Esophagus squamous epithelium (tissue), 5 donors: ENCODE measurements at places on chromosomes 1 and 21. TPM values are rescaled to one million over a fixed set of nuclear protein-coding genes. Genes with fewer than 3 reads are reported as not detected.

DNA sequence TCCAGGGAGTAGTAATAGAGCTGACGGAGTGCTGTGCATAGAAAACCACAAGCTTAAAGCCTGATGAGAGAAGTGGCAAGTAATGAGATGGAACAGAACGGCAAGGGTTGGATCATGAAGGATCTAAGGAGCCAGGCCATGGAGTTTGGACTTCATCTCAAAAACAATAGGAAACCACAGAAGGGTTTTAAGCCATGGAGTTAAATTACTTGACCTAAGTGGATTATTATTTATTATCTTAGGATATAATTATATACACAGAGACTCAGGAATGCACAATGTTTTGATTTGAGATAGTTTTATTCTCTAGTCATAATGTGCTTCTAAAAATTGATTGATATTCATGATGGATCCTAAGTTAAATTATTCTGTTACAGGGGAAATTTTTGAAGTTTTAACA lies 242.4 kb downstream of the PLPP3 start:
- H3K27ac ChIP-seq, result no peak overlapping the region
- no peaks in the 10 kb centered on the region for H3K4me1 ChIP-seq
- DNase-seq, result no peak
- H3K36me3 ChIP-seq, result no peaks in the 10 kb centered on the region
- no peaks in the 10 kb centered on the region for H3K27me3 ChIP-seq
- H3K4me3 ChIP-seq, result no peak overlapping the region

DNA sequence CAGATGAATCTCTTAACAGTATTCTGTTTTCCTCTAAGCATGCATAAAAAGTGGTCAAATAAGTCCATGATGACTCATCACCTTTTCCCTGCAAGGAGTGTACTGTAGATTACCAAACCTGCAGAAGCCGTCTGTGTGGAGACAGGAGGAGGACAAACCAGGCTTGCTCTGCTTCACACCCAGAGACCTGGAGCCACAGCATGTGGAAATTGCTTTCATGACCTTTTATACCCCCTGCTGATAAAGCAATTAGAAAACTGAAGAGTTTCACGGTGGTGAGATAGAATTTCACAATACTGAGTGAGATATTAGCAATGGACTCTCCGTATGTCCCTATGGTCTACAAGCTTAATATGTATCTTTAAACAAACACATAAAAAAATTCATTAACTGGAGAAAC lies 9.4 kb downstream of the CORT start:
- H3K27me3 ChIP-seq, result no peaks in the 10 kb centered on the region
- peaks cover 16% of the 10 kb centered on the region for H3K36me3 ChIP-seq
- peak overlapping the region; percentile 74 for H3K27ac ChIP-seq
- no peak overlapping the region for H3K4me3 ChIP-seq

GRCh38 chr1:209989525-209989924 lies 51.5 kb downstream of the SYT14 start:
- H3K27me3 ChIP-seq, result no peaks in the 10 kb centered on the region
- no peaks in the 10 kb centered on the region for H3K36me3 ChIP-seq
- no peaks in the 10 kb centered on the region for H3K4me1 ChIP-seq

- H3K27me3 ChIP-seq, result no peaks in the 10 kb centered on the region
- H3K4me3 ChIP-seq, result no peak overlapping the region
- H3K27ac ChIP-seq, result no peak overlapping the region
- DNase-seq, result no peak
These were observed 59.6 kb downstream of the RPS6KC1 start for GRCh38 chr1:213110349-213111300.

GRCh38 chr1:165408518-165408917 lies 36.4 kb downstream of the RXRG start:
- H3K36me3 ChIP-seq, result no peaks in the 10 kb centered on the region
- no peaks in the 10 kb centered on the region for H3K4me1 ChIP-seq
- H3K27me3 ChIP-seq, result no peaks in the 10 kb centered on the region
- DNase-seq, result no peak
- H3K4me3 ChIP-seq, result no peak overlapping the region

DNA sequence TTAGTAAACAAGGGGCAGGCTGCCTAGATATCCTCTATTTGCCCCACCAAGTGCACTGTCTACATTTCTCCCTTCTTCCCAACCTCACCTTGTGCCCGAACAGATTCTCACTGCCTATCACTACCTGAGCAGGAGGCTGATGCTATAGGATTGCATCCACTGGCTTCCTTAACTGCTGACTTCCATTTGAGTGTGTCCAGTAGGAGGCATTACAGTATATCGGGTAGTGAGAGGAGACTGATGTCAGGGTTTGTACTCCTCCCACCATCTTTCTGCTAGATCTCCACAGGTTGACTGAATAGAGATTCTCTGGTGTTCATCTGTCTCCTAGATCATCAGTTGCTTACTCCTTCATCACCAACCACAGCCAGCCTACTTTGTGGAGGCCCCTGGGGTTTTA lies 796.3 kb downstream of the LRRIQ3 start:
- H3K4me3 ChIP-seq, result no peak overlapping the region
- no peaks in the 10 kb centered on the region for H3K4me1 ChIP-seq
- no peaks in the 10 kb centered on the region for H3K27me3 ChIP-seq
- H3K27ac ChIP-seq, result no peak overlapping the region
- no peak for DNase-seq

DNA sequence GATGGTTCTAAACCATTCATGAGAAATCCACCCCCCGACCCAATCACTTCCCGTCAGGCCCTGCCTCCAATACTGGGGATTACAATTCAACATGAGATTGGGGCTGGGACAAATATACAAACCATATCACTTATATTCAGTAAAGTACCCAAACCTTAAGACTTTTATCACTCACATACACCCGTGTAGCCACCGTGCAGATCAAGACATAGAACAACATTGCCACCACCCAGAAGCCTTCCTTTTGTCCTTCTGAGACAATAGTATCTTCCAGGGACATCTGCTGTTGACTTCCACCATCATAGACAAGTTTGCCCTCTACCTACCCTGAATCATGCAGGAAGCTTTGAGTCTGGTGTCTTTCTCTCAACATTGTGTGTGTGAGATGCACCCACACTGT lies 37.5 kb downstream of the CLIC6 start:
- H3K4me1 ChIP-seq, result peaks cover 24% of the 10 kb centered on the region
- H3K4me3 ChIP-seq, result no peak overlapping the region
- no peak overlapping the region for H3K27ac ChIP-seq
- no peaks in the 10 kb centered on the region for H3K36me3 ChIP-seq
- no peaks in the 10 kb centered on the region for H3K27me3 ChIP-seq

DNA sequence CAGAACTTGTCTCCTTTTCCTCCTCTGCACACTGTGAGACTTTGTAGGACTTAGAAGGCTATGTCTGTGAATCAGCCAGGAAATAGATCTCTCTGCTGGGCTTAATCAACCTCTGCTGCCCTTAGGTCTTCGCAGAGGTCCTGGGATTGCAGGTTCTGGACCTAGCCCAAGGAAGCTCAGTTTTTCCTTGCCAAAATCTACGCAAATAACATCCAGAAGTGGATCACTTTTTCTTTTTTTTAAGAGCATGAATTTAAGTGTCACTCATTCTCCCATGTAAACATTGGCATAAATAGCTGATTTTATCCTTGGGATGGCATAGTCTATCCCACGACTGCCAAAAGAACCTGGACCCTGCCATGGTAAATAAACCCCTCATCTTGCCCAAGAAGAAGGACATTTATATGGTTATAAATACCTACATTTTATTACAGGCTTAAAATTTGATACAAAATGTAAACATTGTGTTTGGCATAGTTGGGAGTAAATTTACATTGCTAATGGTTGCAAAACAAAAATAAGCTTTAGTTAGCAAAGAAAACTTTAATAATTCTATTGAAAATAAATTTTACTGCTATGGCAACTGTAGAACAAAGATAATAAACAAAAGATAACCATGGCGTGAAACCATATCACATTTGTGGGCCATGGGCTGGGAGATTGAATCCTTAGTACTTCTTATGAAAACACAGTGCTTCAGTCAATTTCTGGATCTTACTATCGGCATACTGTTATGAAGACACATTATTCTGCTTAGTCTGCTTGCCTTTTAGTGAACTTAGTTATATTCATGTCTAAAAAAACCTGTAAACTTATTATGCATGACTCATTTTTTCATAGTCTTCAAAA lies 24.5 kb upstream of the DISC1 start:
- H3K36me3 ChIP-seq, result no peaks in the 10 kb centered on the region
- no peak for DNase-seq
- no peak overlapping the region for H3K27ac ChIP-seq
- no peaks in the 10 kb centered on the region for H3K27me3 ChIP-seq

DNA sequence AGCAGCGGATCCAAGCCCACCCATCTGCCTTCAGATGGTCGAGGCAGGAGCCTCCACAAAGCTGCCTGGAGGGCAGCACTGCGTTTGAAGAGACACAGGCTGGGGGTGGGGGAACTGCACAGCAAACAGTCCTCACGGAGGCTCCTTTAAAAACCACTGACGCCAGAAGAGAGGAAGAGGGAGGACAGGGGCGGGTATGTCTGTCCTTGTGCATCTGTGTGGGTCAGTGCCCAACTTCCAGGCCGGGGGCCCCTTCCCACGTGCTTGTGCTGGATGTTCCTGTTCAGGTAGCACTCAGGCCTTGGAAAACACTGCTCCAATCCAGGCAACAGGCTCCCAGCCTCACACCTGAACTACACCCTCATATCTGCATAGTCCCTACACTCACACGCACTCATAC lies 7.7 kb downstream of the AHDC1 start:
- H3K4me1 ChIP-seq, result peaks cover 100% of the 10 kb centered on the region

DNA sequence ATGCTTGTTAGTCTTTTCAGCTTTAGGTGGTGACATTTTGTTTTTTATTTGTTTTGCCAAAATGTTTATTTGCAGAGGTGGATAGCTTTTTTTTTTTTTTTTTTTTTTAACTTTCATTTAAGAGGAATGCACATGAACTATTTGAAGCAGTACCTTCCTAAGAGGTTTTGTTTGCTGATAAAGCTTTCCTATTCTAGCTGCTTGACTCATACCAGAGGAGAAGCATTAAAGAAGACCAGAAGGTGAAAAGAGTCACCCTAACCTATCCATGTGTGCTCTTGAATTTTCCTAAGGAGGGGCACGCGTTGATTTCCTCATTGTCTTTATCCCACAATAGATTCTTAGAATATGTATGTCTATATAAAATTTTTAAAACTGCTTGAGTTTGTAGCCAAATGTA lies 57.7 kb downstream of the PRDM2 start:
- peaks cover 100% of the 10 kb centered on the region for H3K4me1 ChIP-seq
- peak overlapping the region; percentile 57 for H3K27ac ChIP-seq
- no peak overlapping the region for H3K4me3 ChIP-seq
- no peaks in the 10 kb centered on the region for H3K27me3 ChIP-seq

DNA sequence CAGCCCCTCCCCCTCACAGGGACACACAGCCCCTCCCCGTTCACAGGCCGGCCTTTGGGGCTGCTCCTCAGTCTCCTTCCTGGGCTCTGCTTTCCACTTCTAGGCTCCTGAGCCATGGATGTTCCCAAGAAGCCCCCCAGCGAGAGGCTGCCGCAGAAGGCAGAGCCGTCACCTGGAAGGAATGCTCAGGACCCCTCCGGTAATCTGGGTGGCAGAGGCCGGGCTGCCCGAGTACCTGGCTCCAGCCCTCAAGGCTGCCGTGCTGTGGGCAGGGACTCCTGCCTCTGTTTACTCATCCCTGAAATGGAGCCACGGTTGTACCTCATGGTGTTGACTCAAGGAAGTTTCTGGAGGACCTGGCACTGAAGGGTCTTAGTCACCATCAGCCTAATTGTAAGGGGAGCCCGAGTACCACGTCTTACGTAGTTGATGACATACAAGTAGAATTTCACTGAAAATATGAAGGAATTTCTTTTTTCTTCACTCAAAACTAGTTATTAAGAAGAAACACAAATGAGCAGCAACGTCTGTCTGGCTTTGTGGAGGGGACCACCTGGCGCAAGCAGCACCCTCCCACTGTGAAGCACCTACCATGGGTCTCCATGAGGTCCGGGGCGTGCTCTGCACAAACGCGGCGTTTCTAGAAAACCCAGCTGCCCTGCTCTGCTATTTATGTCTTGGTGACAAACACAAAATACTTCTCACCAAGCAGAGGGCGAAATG lies 33.7 kb downstream of the PRDM15 start:
- H3K4me1 ChIP-seq, result no peaks in the 10 kb centered on the region
- no peak overlapping the region for H3K4me3 ChIP-seq
- H3K27me3 ChIP-seq, result no peaks in the 10 kb centered on the region
- DNase-seq, result no peak
- no peak overlapping the region for H3K27ac ChIP-seq
- H3K36me3 ChIP-seq, result peaks cover 61% of the 10 kb centered on the region

- H3K36me3 ChIP-seq, result no peaks in the 10 kb centered on the region
- DNase-seq, result no peak
- H3K4me1 ChIP-seq, result peaks cover 7% of the 10 kb centered on the region
- H3K4me3 ChIP-seq, result peak overlapping the region; percentile 59
- H3K27ac ChIP-seq, result peak overlapping the region; percentile 18
- H3K27me3 ChIP-seq, result no peaks in the 10 kb centered on the region
These were observed 68.3 kb upstream of the TARDBP start for GRCh38 chr1:10943991-10944730.

GRCh38 chr1:44820328-44821239 lies 12.3 kb downstream of the BTBD19 start:
- H3K27me3 ChIP-seq, result no peaks in the 10 kb centered on the region
- H3K36me3 ChIP-seq, result no peaks in the 10 kb centered on the region
- peak overlapping the region; percentile 97 for H3K27ac ChIP-seq
- H3K4me3 ChIP-seq, result peak overlapping the region; percentile 39

DNA sequence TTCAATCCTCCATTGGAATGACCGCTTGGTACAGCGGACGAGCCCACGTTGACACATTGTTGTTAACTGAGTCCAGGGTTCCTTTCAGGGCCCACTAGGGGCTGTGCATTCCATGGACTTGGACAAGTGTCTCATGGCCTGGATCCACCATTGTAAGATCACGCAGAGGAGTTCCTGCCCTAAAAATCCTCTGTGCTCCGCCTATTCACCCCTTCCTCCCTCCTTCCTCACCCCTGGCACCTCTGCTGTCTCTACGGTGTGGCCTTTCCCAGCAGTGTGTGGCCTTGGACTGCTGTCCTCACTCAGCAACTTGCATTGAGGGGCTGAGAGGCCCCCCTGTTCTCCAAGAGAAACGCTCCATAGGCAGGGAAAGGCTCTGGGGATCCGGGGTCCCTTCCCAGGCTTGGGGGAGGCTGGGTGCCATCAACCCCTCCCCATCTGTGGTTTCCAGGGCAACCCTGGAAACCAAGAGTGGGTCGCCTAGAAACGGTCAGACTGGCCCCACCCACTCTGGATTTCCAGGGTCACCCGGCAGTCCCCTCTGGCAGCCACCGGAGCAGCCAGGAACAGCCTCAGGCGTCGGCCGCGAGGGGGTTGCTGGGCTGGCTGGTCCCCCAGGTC lies 50.9 kb downstream of the MEGF6 start:
- H3K27ac ChIP-seq, result no peak overlapping the region
- H3K4me1 ChIP-seq, result no peaks in the 10 kb centered on the region
- DNase-seq, result no peak
- no peaks in the 10 kb centered on the region for H3K36me3 ChIP-seq
- H3K4me3 ChIP-seq, result no peak overlapping the region
- H3K27me3 ChIP-seq, result no peaks in the 10 kb centered on the region

GRCh38 chr1:66175098-66175497 lies 358.9 kb upstream of the SGIP1 start:
- no peak overlapping the region for H3K4me3 ChIP-seq
- no peaks in the 10 kb centered on the region for H3K4me1 ChIP-seq
- no peak overlapping the region for H3K27ac ChIP-seq
- no peaks in the 10 kb centered on the region for H3K36me3 ChIP-seq

WDR64 gene
- total RNA-seq, result not detected

UBQLN4 gene
- total RNA-seq, result 27.5 TPM

FAM72C gene
- total RNA-seq, result 1.2 TPM

PGBD5 gene
- 6.1 TPM for total RNA-seq

C1orf210 gene
- 8.2 TPM for total RNA-seq

KRTAP7-1 gene
- not detected for total RNA-seq

GRIK3 gene
- total RNA-seq, result not detected

SMCP gene
- not detected for total RNA-seq

PLPP3 gene
- total RNA-seq, result 116 TPM

BLACAT1 gene
- 0.45 TPM for total RNA-seq

ATP8B2 gene
- total RNA-seq, result 55.5 TPM

DHX9 gene
- 110 TPM for total RNA-seq

EVA1C gene
- 39.9 TPM for total RNA-seq
